Muscle of leg (tissue), 16 donors: ENCODE measurements at places on chromosomes 12 and 14.

- DNase-seq = peak; percentile 71
Observed at GRCh38 chr12:55797068-55797467, 20.5 kb downstream of the SARNP start.

DNA sequence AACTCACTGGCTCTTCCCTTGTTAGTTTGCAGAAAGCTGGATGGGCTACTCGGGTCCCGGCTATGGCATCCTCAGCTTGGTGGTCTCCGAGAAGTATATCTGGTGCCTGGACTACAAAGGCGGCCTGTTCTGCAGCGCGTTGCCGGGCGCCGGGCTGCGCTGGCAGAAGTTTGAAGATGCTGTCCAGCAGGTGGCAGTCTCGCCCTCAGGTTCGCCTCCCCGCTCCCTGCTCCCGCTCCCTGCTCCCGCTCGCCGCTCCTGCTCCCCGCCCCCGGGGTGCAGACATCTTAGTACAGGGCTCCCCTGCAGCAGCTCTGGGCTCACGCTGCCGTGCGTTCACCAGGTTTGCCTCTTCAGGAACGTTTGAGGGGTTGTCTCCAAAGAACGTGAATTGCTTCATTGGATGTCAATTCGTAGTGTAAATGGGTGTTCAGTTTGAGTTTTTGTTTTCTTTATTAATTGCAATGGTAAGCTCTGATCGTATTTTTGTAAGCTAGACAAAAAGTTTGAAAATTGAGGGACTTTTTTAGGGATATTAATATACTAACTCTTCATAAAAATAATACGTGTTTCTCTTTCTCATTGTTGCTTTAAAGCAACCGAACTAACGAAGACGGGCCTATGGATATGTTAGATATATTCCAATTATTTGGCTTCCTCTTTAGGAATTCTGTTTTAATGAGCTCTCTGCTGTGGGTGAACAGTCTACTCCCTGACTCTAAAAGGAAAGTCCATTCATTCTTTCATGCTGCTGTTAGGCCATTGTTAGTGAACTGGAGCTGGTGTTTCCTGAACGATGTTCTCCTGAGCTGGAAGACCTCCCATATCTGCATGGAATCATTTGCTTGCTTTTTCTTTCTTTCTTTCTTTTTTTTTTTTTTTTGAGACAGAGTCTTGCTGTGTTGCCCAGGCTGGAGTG is 71.3 kb downstream of the ANKRD9 start:
- DNase-seq = peak; percentile 94

DNA sequence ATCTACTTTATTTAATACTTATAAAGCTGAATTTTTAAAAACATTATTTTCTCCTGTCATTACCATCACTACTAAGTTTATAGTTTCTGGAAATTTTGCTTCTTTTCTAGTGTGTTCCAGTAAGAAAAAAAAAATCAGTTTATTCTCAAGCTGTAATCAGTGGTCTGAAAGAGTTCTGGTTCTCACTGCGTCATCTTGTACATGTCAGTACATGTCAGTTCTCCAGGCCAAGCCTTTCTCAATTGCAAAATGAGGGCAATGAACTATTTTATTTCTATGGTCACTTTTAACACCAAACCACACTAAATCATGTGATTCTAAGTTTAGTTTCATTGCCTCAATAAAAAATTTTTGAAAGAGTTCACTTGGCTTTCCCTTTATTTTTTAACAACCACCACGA is 468.9 kb upstream of the LRFN5 start:
- no peak for DNase-seq

GRCh38 chr12:124147575-124147974 is 147.3 kb upstream of the RFLNA start:
- DNase-seq = no peak

- peak; percentile 94 for DNase-seq
Observed at GRCh38 chr12:58341791-58342190, 400.4 kb downstream of the ATP23 start.

DNA sequence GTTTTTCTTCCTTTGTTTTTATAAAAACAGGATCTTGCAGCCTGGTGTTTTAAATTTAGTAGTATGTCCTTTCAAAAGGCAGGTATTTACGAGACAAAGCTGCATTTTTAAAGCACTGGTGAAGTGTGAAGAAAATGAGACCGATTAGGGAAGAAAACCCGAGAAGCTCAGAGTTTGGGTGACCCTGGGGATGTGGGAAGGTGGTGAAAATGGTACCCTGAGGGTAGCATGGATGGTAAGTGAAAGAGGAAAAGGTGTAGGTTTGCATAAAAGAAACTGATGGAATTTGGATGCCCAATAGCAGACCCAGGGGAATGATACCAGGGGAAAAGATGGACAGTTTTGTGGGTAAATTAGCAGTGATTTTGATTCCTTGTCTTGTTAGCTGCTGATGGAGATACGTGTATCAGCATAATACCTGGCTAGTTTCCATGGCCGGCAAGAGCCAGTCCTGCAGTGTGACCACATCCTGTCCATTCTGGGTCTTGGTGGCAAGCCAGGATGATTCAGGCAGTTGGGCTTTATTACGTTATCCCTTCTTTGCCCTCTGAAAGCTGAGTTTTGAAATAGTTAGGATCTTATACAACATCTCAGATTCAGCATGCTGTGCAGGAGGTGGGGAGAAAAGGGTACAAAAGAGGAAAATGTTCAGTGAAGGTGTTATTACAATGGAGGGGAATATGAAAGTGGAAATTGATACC is 8.9 kb downstream of the BICD1 start:
- DNase-seq = peak; percentile 79

- DNase-seq = peak; percentile 42
Observed at GRCh38 chr12:32548691-32549281, 130.3 kb upstream of the DNM1L start.

DNA sequence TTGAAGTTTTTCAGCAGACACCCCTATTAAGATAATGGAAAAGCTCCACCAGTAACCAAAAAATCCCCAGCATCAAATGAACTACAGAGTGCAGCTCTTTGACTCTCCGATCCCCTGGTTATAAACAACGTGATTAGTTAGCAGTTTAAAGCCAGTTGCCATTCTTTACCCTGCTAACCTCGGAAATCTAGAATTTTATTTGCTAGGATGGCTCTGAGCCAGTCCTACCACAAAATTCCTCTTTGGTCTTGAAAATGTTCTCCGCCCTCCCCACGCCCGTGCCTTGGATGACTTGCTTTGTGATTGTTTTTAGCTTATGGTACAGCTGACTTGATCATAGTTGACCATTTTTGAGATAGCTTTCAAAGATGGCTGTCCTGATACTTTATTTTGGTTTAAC is 1.2 kb downstream of the KLHDC2 start:
- DNase-seq = peak; percentile 25

- DNase-seq = no peak
Observed at GRCh38 chr12:107478881-107479280, 206.7 kb upstream of the PWP1 start.

- no peak for DNase-seq
Observed at GRCh38 chr12:6233121-6233971, 33.1 kb downstream of the CD9 start.

GRCh38 chr12:92614001-92614400 is 88.8 kb upstream of the PLEKHG7 start:
- no peak for DNase-seq

GRCh38 chr14:21924479-21924878 is 250.9 kb upstream of the OR4E1 start:
- peak; percentile 7 for DNase-seq

DNA sequence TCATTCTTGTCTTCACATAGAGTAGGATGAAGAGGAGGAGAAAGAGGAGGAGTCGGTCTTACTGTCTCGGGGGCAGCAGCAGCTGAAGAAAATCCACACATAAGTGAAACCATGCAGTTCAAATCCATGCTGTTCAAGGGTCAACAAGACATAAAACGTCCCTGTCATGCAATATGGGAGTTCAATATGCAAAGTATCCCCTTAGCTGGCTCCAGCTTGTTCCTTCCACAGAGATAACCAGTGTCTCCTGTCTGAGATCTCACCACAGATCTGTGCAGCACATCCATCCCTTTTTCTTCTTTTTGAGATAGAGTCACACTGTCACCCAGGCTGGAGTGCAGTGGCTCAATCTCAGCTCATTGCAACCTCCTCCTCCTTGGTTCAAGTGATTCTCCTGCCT is 357.5 kb downstream of the GALC start:
- no peak for DNase-seq

DNA sequence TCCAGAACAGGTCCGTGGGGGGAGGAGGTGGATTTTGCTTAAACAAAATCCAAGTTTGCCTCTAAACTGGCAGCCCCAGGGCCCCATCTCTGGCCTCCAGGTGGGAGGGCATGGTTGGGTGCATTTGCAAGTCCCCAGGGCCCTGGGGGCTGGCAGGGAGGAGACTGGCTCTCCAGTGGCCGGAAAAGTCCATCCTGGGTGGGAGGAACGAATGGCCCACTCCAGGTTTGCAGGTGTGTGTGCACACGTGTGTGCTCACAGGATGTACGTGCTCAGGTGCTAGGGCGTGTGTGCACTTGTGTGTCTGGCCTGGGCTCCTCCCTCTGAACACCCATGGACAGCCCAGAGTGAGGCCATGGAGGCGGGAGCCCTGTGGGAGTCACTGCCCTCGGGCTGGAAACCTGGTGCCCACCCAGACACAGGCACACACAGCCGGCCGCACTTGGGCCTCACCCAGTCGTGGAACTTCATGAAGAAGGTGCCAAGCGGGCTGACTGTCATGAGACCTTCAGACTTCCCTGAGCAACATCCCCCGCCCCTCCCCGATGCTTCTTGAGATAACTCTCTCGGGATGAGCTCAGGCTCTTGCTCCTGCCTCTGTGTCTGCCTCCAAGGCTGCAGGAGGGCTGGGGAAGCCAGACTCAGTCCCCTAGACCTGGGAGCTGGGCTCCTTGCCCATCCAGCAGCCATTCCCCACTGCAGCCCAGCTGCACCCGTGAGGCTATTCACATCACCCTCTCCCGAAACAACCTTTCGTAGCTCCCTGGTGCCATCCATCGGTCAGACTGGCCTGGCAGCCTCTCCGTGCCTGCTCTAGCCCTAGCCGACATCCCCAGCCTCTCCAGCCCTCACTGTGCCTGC is 9.4 kb downstream of the AHNAK2 start:
- peak; percentile 44 for DNase-seq

- DNase-seq = no peak
Observed at GRCh38 chr14:73503648-73504047, 12.9 kb downstream of the RIOX1 start.

- no peak for DNase-seq
Observed at GRCh38 chr12:132064631-132065030, 79.5 kb downstream of the DDX51 start.

GRCh38 chr12:117171499-117172162 is 18.6 kb downstream of the FBXO21 start:
- DNase-seq = no peak

GRCh38 chr12:12511895-12512711 is 50.6 kb downstream of the DUSP16 start:
- DNase-seq = no peak

- DNase-seq = no peak
Observed at GRCh38 chr12:124477107-124477915, 90.1 kb downstream of the NCOR2 start.

DNA sequence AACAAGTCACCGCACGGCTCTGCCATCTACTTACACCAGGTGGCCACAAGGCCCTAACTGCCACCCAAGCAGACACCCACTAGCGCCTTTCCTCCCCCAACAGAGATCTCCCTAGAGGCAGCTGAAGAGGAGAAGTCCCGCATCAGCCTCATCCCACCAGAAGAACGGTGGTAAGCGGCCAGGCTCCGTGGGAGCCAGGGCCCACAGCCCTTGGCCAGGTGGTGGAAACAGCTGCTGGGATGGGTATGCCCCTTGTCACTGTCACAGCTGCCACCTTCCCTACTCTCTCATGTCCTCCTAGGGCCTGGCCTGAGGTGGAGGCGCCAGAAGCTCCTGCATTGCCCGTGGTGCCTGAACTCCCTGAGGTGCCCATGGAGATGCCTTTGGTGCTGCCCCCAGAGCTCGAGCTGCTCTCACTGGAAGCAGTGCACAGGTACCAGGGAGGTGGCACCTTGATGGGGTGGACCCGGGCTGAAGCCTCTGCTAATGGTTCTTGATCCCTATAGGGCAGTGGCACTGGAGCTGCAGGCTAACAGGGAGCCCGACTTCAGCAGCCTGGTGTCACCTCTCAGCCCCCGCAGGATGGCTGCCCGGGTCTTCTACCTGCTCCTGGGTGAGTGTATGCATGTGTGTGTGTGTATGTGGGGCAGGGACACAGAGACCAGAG is 7.5 kb downstream of the REC8 start:
- DNase-seq = no peak

GRCh38 chr14:69428289-69428998 is 30.0 kb downstream of the SLC39A9 start:
- peak; percentile 9 for DNase-seq

GRCh38 chr12:54138219-54138618 is 50.6 kb downstream of the SMUG1 start:
- no peak for DNase-seq

GRCh38 chr12:124741211-124741610 is 122.5 kb downstream of the SCARB1 start:
- DNase-seq = no peak

DNA sequence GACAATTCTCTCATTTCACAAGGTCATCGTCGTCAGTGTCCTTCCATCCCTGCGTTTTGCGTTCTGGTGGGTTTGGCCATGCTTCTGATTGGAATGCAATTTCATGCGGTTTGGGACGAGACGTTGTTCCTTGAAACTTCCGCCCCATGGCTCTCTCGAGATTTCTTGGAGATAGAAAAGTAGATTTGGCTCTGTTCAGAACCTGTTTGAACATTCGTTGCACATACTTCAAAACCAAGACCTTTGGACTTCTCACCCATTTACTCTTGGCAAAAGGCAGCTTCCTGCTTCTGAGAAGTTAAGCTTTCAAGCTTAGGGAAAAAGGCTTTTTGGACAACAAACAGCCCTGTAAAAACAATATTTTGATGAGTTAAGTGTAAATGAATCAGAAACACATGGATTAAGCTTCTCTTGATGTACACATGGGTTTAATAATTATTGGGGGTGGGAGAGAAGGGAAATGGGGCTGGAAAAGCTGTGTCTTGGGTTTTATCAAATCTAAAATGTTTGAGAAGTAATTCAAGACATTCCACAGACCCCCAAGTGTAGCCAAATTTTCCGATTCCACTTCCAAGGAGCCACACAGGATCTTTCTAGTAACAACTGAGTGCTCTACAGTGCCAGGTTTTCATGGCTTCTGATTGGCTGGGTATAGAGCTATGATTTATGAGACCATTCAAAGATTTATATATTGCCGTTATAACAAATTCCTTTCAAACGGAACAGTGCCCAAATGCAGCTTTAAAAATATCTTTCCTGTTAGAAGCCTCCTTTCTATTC is 467.2 kb downstream of the MED13L start:
- peak; percentile 82 for DNase-seq
